ENCODE measurements at places on chromosomes 2 and 18.
A peak's percentile ranks its signal among the peaks of the same experiment; 100 is the strongest.

GRCh38 chr2:59568461-59568860 is 985.0 kb downstream of the BCL11A start:
- no peak for DNase-seq

DNA sequence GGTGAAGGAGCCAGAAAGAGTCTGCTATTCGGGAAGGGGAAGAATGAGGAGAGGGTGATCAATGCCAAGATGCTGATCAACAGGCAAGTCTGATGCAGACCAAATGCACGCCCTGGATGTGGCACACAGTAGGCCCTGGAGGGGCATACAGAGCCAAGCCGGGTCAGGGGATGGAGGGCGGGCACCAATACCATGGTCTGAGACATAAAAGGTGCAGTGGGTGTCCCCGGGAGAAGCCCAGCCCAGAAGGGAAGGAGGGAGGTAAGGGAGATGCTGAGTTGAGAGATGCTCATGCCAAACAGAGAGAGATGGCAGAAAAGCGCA is 66.6 kb upstream of the ID2 start:
- DNase-seq = no peak

DNA sequence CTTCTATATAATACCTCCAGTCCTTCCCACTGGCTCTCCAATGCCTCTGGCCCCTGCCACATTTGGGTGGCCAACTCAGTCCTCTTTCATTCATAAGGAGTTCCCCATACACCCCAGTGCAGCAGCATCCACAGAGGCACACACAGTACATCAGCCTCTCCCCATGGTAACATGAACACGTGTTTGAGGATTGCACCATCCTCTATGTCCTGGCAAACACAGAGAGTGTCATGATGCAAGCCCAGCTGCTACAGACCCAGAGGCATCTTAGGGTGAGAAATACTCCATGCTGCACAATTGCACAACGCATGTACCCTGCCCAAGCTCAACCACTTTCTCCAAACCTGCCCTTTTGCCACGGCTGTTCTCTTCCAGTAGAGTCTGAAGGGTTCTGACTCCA is 11.5 kb downstream of the IGFBP5 start:
- DNase-seq = no peak

DNA sequence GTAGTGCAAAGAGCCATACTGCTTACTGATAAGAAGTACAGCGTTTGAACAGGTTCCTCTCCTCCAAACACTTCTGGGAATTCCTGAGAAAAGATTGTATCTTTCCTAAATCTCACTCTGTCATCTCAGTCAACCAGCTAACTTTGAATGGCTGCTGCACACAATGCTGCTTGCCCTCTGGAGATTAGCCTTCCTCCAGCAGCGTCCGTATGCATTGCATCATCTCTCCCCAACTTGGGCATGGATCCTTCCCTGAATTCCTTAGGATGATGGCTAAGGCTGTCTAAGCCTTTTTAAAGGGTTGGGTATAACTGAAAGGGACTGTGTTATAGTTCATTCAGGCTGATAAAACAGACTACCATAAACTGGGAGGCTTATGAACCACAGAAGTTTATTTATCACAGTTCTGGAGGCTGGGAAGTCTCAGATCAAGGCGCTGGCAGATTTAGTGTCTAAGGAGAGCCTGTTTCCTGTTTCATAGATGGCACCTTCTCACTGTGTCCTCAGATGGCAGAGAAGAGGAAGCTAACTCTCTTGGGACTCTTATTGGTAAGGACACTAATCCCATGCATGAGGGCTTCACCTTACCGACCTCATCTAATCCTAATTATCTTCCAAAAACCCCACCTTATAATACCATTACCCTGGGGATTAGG is 105.3 kb downstream of the PAX3 start:
- DNase-seq = no peak

GRCh38 chr18:79532313-79533007 is 136.7 kb downstream of the NFATC1 start:
- DNase-seq = no peak

DNA sequence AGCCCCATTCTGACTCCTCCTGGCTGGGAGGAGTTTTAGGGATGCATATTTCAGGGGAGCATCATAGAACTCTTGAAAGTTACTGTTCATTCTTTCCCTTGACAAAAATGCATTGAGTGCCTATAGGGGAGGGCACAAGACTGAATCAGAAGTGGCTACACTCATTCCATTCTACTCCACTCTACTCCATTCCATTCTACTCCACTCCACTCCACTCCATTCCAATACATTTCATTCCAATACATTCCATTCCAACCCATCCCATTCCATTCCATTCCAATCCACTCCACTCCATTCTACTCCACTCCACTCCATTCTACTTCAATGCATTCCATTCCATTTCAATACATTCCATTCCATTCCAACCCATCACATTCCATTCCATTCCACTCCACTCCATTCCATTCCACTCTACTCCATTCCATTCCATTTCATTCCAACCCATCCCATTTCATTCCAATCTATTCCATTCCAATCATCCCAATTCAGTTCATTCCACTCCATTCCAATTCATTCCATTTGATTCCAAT is 110.8 kb downstream of the LOXHD1 start:
- DNase-seq = no peak

DNA sequence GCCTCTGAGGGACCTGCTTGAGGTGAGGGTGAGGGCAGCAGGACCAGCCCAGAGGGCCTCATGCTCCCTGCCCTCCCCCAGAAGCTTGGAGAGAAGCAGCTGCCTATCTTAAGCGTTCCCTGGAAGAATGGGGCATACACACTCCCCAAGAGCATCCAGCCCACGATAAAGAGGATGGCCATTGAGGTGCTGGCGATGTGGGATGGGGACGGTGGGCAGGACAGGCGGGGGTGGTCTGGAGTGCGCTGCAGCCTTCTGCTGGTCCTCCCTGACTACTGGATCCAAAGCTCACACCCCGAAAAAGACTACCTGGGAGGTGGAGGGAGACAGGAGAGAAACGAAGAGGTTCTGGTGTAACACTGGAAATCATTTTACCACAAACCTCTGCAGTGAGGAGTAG is 45.6 kb downstream of the LMAN2L start:
- DNase-seq = no peak

- DNase-seq = peak; percentile 43
Measured at GRCh38 chr18:6004683-6005082, 109.4 kb upstream of the TMEM200C start.

DNA sequence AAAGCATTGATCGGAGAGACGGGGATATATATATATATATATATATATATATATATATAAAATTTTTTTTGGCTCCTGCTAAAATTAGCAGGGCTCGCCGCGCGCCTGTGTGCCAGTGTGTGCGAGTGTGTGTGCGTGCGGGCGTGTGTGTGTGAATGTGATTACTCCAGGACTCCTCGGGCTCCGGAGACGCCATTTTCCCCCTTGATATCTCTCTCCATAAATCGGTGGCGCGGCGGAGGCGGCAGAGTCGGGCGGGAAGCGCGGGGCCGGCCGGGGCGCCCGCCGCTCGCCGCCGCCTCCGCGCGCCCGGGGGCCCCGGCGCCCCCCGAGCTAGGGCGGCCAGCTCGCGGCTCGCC is 795 bp upstream of the SETBP1 start:
- DNase-seq = peak; percentile 22

DNA sequence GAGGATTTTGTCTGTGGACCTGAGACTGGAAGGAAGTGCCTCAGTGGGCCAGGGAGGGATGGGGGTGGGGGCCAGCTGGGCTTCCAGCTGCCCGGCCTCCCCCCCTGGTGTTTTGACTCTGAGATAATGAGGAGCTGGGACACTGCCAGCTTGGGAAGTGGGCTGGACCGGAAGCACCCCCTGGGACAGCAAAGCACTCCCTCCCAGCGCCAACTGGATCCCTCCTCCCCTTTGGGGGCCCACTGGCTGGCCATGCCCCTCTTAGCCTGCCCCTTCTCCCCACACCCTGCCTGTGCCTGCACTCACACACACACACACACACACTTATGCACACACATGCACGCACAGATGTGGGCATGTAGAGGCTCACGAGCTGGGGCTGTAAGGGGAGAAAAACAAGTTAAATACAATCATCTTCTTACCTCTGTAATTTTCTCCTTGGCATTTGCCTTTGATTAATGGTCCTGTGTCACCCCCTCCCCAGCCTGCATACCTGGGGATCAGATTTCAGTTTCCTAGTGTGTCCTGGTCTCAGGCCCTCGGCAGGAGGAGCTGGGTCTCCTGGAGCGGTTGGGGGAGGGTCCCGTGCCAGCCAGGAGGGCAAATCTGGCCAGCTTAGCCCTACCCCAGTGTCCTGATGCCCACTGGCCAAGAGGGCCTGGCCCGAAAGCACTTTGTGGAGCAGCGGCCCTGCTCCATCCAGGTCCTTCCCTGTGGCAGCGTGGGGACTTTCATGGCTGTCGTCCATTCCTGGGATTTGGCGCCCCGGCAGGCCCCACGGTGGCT is 3.6 kb downstream of the ITM2C start:
- no peak for DNase-seq

DNA sequence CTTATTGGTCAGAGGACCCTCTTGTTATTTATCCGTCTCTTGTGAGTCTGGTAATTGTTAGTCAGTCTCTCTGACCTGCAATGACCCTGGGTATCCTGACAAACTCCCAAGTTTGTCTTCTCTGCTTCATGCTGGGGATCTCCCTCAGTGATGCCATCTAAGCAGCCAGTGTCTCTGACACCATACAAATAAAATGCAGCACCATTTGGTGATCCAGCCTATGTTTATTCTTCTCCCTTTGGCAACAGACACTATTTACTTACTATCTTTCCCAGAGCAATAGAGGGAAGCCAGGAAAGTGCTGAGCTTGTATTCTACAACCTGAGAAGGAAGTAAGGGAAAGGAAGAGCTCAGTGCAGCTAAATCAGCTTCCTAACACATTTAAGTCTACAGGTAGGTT is 15.9 kb downstream of the SERPINE2 start:
- DNase-seq = no peak

GRCh38 chr2:144084114-144084661 is 435.7 kb downstream of the ZEB2 start:
- DNase-seq = no peak

DNA sequence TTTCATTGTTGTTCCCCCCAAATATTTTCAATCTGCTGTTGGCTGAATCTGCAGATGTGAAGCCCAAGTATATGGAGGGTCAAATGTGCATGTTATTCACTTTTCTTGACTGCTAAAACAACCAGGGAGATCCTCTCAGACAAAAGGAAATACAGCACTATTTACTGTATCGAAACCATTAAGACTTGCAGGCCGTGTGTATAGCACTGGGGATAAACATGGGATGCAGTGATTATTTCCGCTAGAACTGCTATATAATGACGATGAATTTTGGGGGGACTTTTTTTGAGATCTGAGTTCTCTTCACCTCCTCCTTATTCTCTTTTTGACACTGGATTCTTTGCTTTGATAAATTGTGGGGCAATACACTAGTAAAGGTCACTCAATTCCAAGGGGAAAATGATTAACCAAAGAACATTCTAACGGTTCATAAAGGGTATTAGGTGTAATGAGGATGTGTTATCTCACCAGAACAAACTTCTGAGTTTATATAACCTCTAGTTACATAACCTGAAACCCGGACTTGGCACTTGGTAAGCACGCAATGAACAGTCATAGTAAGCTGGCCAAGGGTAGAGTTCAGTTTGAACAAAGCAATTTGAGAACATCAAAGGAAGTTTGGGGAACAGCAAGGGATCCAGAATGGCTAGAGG is 3.5 kb upstream of the UGT1A1 start:
- DNase-seq = no peak

- no peak for DNase-seq
Measured at GRCh38 chr2:15822151-15823044, 118.0 kb upstream of the MYCN start.

DNA sequence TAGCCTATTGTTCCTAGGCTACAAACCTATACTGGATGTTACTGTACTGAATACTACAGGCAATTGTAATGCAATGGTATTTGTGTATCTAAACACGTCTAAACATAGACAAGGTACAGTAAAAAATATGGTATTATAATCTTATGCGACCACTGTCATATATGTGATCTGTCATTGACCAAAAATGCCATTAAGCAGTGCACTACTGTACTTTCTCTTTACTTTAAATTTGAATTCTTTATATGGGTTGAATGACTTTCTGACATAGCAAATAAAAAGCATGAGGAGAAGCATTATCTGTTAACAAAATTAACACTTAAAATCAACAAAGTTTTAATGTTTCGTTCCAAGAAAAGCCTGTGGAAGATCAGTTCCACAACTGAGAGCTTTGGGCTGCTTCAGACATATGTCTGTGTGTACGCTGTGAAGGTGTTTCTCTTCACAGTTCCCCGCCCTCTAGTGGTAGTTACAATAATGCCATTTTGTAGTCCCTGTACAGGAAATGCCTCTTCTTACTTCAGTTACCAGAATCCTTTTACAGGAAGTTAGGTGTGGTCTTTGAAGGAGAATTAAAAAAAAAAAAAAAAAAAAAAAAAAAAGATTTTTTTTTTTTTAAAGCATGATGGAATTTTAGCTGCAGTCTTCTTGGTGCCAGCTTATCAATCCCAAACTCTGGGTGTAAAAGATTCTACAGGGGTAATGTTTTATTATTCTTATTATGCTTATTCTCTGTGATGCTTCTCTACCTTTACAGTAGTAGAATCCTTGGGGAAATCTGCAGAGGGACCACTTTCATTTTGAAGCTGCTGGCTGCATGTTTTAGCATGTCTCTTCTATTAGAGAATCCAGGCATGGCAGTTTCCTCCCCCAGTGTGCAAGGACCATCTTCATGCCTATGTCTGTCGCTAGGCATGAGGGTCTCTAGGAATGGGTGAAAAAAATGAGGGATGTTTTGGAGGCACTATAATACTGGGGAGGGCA is 54.5 kb downstream of the SCN2A start:
- peak; percentile 39 for DNase-seq

DNA sequence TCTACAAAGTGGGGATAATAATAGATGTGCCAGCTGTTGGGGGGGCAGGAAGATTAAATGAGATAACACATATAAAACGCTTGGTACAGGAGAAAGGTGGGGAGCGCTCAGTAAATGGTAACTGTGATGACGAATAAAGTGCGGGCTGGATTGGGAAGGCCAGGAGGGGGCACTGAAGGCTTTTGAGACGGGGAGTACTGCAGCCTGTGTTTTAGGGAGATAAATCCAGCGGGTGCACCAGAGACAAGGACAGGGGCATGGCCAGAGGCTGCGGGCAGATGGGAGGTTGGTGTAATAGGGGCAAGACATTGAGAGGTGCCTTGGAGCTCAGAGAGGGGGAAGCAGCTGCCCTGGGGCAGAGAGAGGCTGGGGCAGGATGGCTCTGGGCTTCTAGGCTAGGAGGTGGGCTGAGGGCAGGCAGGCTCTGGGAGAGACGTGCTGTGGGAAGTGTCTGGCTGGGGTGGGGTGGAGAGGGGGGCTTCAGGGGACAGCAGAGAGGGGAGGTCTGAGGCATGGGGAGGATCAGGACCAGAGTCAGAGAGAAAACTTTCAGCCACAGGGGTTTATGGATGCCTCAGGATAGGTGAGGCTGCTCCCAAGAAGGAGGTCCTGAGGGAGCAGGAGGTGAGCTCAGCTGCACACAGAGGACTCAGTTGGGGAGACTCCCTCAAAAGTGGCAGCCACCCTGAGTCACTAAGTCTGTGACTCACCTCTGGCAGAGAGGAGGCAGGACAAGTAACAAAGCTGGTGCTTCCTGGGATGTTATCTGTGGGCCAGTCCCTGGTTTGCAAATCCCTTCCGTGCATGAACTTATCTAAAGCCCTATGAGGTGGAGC is 18.8 kb downstream of the TEX44 start:
- peak; percentile 31 for DNase-seq
